Thoracic aorta (tissue), 2 donors: ENCODE measurements at places on chromosomes 2 and 18.

DNA sequence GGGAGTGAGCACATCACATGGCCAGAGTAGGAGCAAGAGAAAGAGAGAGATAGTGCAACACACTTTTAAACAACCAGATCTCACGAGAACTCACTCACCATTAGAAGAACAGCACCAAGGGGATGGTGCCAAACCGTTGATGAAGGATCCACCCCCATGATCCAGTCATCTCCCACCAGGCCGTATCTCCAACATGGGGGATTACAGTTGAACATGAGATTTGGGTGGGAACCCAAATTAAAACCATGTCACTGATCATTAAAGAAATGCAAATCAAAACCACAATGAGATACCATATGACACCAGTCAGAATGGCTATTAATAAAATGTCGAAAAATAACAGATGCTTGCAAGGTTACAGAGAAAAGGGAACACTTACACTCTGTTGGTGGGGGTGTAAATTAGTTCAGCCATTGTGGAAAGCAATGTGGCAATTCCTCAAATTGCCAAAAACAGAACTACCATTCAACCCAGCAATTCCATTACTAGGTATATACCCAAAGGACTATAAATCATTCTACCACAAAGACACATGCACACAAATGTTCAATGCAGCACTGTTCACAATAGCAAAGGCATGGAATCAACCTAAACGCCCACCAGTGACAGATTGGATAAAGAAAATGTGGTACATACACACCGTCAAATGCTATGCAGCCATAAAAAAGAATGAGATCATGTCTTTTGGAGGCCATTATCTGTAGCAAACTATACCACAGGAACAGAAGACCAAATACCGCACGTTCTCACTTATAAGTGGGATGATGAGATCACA, 137.1 kb downstream of the COL6A3 start:
- DNase-seq: no peak

GRCh38 chr2:52035391-52035790, 1003.5 kb upstream of the NRXN1 start:
- DNase-seq: no peak

DNA sequence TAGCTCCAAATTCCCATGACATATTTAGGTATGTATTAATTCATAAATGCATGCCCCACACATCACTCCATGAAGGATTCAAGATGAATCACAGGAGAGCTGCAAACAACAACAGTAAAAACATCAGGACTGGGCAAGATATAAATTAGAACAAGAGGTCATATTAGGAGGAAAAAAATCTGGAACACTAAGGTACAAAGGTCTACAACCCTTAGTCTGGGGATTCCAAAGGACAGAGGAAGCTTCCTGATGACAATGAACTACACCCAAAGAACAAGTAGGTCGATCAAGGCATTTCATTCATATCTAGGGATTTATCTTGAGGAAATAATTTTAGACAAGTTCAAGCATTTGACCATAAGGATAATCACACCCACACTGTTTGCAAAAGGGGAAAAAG, 14.5 kb downstream of the VPS4B start:
- no peak for DNase-seq

DNA sequence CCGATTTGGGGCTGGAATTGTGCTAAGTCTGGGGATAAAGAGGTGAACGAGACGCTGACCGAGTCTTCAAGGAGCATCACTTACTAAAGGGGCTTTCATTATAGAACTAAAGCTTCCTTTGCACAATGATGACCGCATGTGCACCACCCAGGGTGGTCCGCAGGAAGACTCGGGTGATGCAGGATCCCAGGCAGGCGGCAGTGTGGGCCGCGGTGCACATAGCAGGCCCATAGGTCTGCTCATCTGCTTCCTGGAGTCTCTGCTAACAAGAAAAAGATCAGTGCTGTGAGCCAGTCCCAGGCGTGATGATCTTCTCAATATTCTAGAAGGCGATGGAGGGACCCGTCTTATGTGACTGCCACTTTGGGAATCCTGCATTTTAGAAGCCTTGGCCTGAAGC, 122.8 kb downstream of the PXDN start:
- no peak for DNase-seq

GRCh38 chr18:35106013-35106844, 65.0 kb downstream of the MAPRE2 start:
- DNase-seq: no peak

GRCh38 chr2:230471074-230471473, 55.1 kb downstream of the SP100 start:
- DNase-seq: no peak

DNA sequence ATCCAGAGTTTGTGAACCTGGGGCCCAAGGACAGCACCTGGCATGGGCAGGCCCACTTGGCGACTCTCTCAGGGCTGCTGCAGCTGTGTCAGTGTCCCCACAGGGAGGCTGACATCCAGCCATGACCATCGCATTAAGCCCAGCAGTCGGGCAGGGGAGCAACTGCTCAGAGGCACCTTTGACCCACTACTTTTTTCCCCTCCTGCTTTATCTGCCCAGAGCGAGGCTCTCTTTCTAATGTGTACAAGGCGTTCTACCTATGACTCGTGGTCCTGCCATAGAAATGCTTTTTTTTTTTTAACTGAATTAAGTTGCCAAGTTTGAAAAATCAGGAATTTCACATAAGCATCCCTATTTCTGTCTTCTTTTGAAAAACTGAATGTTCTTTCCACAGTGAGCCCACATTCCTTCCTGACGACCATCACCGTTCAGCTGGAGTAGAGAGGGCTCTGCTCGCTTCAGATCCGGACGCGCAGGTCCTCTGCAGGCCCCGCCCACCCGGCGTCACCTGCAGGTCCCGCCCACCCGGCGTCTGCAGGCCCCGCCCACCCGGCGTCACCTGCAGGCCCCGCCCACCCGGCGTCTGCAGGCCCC, 403 bp upstream of the CLUL1 start:
- no peak for DNase-seq

GRCh38 chr2:74374509-74375205, 5.5 kb downstream of the DCTN1 start:
- DNase-seq: peak; percentile 47

GRCh38 chr18:50096766-50097435, 98.0 kb downstream of the MYO5B start:
- no peak for DNase-seq

- no peak for DNase-seq
Measured at GRCh38 chr2:141423124-141423523, 707.7 kb downstream of the LRP1B start.

- no peak for DNase-seq
Measured at GRCh38 chr2:202932425-202933138, 20.5 kb downstream of the CARF start.

- no peak for DNase-seq
Measured at GRCh38 chr18:7358989-7359726, 128.3 kb downstream of the LRRC30 start.

- no peak for DNase-seq
Measured at GRCh38 chr2:9738535-9739496, 104.5 kb upstream of the TAF1B start.

- no peak for DNase-seq
Measured at GRCh38 chr18:6737833-6738232, 8.3 kb downstream of the ARHGAP28 start.

DNA sequence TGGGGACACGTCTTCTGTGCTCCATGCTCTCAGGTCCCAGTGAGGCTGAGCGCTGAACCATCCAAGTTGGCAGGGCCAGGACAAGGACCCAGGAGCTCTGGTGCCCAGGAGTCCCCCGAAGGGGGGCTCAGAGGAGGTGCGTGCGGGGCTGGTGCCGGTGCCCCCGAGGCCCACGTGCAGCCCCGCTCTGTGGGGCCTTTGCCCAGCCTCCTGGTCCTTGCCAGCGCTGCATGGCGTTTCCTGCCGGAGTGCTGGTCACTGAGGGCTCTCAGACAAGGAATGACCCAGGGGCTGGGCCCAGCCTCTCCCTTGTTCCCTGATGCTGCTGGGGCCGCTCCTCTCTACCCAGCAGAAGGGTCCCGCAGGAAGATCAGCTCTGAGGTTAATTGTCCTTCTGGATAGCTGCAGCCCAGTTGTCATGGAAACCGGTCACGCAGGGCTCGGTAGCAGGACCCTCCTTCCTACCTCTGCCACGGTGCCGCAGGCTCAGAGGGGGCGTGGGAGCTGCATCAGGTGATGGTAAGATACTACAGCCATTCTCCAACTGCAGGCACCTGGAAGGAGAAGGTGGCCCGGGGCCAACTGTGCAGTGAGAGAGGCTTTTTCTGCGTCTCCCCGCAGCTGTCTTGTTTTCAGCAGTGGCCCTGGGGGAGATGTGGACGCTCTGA, 64.5 kb downstream of the RRM2 start:
- no peak for DNase-seq

GRCh38 chr2:188265315-188265714, 26.4 kb upstream of the GULP1 start:
- no peak for DNase-seq

DNA sequence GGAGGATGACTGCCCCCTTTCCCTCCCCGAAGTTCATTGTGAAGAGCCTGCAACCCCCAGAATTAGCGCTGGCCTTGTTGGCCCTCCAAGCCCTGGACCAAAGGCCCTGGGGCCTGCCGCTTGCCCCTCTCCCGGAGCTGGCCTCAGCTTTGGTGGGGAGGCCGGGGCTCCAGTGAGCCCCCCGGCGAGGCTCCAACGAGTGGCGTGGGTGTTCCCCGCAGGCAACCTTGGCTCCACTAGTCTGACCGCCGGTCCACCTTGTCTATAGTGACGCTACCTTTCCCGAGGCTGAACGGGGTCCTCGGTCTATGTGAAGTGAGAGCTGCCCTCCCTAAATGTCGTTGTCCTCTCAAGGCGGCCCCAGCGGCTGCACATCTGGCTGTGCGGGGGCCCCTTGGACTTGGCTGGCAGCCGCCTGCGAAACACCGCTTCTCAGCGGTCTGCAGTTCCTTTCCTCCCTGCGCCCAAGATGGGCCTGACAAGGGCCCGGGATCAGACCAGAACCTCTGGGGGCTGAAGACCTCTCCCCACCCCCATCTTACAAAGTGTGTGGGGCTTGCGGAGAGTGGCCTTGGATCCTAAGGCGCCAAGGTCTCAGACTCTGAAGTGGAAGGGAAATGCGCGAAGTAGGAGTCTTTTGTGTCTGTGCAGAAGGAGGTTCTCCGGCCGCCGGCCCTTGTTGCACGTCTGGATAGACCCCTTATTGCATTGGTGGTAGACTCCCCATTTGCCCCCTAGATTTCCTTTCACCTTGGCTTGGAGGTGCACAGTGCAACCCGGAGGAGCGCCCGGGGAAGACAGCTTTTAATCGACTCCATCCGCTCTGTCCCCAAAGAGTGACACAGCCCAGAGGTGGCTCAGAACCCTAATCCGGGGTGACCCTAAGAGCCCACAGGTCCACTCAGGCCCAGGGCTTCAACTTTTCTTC, 3.9 kb upstream of the HOXD10 start:
- no peak for DNase-seq

GRCh38 chr2:221490506-221491060, 81.5 kb downstream of the EPHA4 start:
- no peak for DNase-seq

- DNase-seq: no peak
Measured at GRCh38 chr2:35585972-35586371, 769.6 kb upstream of the CRIM1 start.

- no peak for DNase-seq
Measured at GRCh38 chr2:196592331-196592910, 47.1 kb upstream of the CCDC150 start.

- DNase-seq: no peak
Measured at GRCh38 chr2:82055846-82056245, 1751.3 kb upstream of the LRRTM1 start.

DNA sequence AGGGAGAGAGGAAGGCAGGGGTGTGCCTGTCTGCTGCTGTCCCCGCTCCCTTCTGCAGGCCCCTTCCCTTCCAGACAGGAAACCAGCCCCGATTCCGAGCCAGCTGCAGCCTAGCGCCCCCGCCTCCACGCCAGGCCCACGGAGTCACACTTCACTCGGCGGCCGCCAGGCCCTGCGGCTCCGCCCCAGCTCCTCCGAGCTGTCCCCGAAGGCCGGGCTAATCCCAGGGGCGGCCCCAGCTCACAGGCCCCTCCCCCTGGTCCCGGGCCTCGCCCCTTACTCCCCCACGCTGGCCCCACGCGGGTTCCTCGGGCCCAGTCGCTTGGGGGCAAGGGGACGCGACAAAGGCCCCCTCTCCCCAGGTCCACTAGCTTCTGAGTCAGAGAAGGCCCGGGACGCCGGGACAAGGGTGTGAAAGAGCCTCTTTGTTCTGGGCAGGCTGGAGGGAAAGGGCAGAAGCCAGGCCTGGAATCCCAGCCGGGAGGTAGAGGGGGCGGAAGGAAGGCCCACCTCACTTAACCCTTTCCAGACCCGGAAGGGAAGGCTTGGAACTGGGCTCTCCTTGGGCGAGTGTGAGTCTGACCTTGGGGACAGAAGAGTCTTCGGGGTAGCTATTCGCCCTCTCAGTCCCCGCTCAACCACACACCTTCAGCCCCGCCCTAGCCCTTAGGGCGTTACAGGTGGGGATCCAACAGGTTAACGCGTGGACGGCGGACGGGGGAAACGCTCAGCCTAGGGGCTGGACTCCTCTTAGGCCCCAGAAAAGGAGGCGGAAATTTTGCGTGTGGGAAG, 1.2 kb downstream of the RTKN start:
- DNase-seq: peak; percentile 40

DNA sequence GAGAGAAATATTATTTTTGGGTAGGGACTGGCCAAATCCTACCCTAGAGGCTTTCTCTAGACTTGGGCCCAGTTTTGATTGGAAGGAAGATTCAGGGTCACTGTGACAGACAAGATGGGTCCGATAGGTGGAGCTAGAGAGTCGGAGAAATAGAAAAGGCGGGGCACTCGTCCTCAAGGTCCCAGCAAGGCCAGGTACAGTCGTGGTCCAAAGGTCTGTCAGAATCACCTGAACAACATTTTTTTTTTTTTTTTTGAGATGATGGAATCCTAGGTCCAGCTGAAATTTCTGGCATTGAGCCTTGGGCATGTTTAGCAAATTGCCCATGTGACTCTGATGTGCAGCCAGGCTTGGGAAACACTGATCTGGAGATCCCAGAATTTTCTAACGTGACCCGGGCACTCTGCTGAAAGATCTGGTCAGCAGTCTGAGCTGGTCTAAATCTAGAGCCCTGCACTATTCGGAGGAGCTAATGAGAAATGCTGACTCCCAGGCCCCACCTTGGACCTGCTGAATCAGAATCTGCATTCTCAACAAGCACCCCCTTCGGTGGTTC, 23.0 kb upstream of the NTSR2 start:
- no peak for DNase-seq

- no peak for DNase-seq
Measured at GRCh38 chr2:218852911-218853667, 6.5 kb upstream of the WNT6 start.

- DNase-seq: no peak
Measured at GRCh38 chr18:51342815-51343214, 145.3 kb upstream of the MEX3C start.

DNA sequence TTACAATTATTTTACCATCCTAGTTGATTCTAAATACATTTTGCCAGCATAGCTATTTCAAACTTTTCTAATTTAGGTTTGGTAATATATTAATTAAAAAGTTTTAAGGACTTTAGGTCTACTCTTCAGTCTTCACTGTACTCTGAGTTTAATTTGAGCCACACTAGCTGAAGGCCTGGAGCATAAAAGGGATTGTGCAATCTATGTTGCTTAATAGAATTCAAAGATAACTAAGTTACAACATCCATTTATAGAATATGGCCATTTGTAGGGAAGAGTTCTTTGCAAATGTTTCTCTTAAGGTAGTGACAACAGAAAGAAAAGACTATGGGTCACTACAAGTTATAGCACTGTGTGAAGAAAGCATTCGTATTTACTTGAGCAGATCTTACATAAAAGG, 702.2 kb upstream of the NRXN1 start:
- DNase-seq: no peak

GRCh38 chr2:136767030-136767429, 1.7 kb downstream of the THSD7B start:
- no peak for DNase-seq
